ENCODE measurements at places on chromosomes 13 and 19.

GRCh38 chr13:105984236-105984635 lies 551.2 kb downstream of the EFNB2 start:
- DNase-seq, result no peak

DNA sequence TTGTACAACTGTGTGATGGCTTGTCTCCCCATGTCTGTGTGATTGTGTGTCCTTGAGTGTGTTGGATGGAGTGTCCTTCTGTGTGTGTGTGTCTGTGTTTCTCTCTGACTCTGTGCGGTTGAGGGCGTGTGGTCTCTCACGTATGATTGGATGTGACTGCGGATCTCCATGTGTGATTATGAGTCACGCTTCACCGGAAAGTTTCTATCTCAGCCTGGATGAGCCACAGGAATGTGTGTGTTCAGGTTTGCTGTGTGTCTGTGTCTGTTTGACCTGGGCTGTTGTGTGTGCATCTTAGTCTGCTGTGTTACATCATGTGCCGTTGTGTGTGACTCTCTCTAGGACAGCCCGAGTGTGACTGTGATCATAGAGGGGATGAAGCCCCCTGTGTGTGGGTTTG lies 15.5 kb upstream of the ZNF835 start:
- no peak for DNase-seq

DNA sequence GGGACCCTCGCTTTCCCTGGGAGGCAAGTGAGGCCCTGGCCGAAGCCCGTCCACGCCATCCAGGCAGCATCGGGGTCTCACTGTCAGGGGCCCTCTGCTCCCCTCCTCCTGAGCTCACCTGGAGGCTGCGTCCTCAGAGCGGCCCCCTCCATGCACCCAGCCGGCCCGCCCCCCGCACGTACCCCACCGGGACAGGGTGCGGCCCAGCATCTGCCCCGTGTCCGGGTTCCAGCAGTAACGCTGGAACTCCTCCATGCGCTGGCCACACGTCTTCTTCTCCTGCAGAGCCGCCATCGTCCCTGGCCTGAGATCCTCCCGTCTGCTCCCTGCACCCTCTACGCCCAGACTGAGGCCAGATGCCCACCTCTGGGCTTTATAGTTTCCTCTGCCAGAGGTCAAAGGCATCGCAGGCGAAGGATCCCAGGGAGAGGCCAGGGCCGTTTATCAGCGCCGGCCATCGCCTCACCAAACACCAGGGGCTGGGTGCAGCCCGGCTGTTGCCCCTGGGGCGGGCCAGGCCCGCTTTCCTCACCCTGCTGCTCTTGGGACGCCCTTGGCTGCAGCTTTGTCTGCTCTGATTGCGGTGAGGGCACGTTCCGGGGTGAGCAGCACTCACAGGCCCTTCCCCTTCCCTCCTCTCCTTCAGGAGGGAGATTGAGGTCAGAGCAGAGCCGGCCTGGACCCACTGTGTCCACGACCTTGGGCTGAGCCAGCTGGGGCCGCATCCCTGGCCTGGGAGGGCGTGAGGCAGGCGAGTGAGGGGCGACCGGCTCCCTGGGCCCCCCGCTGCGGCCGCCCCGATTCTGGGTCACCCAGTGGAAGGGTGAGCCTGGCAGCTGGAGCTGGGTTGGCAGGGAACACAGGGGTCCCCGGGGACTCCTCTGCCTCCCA lies at the start of gene ATP4B:
ATP4B (minus strand) TSS at position 348 of the 891 bp plus-strand sequence; CDS start at position 294, 54 bp downstream.
- DNase-seq, result no peak

DNA sequence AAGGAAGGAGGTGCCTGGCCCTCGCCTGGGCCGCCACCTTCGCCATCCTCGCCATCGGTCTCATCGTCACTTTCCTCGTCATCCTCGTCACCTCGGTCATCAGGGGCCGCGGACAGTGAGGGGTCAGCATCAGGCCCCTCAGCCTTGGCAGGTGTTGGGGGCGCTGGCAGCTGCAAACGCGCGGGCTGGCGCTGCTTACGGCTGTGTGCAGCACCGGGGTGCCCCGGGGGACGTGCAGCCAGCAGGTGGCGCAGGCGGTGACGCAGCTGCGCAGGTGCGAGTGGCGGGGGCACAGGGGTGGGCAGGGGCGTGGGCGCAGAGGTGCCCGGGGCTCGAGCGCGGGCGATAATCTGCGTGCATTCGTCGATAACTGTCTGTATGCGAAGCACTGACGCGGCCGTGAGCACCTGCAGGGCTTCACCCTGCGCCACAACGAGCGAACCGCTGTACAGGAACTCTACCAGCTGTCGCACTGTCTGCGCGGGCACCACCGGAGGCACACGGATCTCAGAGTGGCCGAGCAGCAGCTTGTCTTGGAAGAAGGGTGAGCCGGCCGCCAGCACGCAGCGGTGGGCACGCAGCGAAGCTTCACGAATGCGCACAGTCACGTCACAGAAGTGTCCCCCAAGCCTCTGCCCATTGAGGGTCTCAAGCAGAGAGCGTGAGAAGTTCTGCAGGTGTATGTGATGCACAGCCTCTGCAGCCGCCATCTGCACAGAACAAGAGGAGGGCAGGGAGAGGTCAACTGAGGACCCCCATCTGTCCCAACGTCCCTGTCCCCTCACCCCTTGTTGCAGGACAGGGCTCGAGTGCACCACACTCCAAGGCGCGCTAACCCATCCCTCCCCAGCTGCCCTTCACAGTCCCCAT lies 2.4 kb downstream of the ZBTB45 start:
- DNase-seq, result no peak

DNA sequence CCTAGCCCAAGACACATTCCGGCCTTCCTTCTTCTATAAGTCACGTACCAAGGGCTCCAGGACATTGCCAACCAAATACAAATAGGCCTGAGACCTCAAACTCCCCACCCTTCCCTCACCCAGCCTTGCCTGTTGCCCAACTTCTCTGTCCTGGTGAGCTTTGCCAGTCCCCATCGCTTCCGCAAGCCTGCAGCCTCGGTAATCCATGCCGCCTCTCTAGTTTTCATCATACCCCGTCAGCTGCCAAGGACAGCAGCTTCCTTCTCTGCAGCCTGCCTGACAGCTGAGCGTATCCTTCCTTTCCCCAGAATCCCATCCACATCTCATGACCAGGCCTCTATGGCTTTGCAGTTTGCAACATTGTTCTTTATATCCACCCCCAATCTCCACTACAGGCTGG lies 36.6 kb upstream of the POMP start:
- no peak for DNase-seq

DNA sequence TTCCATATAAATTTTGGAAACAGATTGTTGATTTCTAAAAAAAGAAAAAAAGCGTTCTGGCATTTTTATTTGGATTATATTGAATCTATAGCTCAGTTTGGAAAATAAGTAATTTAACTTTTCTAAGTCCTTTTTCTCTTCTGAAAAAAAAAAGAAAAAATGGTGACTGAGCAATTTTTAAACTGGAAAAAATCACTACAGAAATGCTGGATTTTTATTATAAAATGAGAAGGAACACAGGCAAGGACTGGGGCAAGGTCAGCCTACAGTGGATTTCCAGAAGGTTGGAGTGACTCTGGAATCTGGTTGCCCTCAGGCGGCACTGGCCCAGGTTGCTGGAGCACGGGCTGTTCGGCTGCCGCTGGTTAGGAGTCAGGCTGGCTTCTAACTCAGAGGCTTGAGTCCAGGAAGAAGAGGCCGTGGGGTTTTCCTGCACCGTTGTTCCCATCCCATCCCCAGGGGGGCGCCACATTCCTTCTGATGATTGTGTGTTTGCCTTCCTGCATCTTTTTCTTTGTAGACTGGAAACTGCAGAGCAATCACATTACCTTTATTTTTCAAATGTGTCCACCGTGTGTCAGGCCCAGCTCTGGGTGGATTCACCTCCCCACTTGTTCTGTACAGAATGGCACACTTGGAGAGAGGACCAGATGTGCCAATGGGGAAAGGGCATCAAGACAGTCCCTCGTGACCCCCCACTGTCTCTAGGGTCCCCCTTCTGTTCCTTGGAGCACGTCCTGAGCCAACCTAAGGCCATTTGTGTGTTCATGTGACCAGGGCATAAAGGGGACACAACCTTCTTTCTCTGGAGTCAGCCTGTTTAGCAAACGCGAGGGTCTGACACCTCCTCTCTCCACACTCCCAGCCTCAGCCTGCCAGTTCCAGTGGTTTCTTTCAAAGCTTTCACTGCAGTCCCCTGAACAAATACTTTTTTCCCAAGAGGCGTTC lies 44.5 kb upstream of the GTF3A start:
- no peak for DNase-seq

DNA sequence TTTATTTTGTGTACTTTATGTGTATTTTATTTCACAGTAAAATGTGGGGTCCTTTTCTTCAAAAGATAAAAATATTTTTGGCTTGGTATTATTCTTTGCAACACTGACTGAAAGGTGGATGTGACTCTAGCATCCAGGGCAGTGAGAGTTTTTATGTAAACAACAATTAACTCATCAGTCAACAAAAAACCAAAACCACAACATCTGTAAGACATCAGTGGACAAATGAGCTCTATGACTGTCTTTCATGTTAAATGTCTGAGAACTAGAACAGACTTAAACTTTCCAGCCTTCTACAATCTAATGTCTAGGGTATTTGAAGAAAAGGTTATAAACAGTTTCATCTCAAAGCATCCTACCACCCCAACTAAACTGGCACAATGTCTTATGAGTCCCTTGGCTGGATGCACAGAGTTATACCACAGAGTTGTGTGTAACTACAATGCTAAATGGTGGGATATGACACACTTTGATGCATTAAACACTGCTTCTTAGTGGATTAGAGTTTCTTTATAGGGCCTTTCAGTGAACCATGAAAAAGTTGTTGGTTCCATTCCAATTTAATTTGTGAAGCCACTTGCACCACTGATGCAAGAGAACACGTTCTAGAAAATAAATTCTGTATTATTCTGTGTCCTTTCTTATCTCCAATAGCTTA lies 544.2 kb upstream of the KLF12 start:
- no peak for DNase-seq

Data from cortex of kidney (tissue), 1 donor.